NCI-H1048 (cell line): ENCODE measurements at places on chromosomes 5 and 9.

GRCh38 chr9:111305914-111306313 is 24.1 kb downstream of the OR2K2 start:
- DNase-seq: no peak

- no peak for DNase-seq
Observed at GRCh38 chr5:151497391-151498002, 50.1 kb downstream of the SLC36A1 start.

DNA sequence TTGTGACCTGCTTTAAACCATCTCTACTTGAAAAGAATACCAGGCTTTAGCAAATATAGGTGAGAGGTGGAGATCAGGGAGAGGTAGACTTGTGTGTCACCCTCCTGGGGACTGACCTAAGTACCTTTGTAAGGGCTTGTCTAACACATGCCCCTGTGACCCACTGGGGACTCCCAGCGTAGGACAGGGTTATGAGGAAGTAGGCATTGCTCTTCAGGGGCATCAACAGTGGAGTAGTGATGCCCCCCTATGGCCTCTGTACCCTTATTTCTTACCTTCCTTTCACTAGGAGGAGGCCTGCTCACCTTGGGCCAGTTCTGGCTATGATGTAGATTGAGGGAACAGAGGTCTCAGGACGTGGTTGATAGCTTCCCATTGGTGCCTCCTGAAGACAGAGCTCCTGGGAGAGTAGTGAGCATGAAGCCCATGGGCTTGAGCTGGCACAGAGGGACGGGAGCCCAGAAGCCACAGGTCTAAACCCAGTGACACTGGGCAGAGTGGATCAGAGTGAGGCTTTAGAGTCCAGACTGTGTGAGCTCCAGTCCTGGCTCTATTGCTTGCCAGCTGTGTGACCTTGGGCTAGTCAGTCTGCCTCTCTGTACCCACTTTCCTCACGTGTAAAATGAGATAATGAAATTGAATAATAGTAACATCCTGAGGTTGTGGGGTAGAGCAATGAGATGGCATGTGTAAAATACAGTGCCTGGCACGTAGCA is 191.7 kb downstream of the AOPEP start:
- no peak for DNase-seq

- no peak for DNase-seq
Observed at GRCh38 chr9:97415146-97415545, 3.2 kb downstream of the TDRD7 start.

GRCh38 chr9:99341686-99342085 is 119.6 kb downstream of the SEC61B start:
- DNase-seq: no peak

GRCh38 chr5:174720612-174721529 is 3.5 kb upstream of the MSX2 start:
- DNase-seq: no peak

DNA sequence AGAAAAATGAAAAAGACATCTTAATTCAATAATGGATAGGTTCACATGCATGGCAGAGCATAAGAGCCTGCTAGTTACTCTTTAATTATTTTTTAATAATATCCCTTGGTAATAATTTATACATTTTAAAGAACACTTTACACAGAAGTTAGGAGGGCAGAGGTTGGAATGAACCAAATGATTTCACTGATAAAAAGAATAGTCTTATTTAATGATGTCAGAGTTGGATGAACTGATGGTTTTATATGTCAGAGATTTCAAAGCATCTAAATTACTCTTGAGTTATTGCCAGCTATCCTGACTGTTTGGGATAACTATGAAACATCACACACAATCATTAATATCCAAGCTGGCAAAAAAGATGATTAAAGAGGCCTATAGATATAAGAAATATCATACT is 244.8 kb downstream of the CSNK1G3 start:
- DNase-seq: no peak

GRCh38 chr5:106649031-106649430 is 1021.7 kb downstream of the EFNA5 start:
- DNase-seq: no peak

GRCh38 chr9:3857673-3858072 is 331.9 kb upstream of the RFX3 start:
- no peak for DNase-seq

GRCh38 chr5:74543162-74543995 is 97.1 kb downstream of the ENC1 start:
- peak; percentile 66 for DNase-seq

DNA sequence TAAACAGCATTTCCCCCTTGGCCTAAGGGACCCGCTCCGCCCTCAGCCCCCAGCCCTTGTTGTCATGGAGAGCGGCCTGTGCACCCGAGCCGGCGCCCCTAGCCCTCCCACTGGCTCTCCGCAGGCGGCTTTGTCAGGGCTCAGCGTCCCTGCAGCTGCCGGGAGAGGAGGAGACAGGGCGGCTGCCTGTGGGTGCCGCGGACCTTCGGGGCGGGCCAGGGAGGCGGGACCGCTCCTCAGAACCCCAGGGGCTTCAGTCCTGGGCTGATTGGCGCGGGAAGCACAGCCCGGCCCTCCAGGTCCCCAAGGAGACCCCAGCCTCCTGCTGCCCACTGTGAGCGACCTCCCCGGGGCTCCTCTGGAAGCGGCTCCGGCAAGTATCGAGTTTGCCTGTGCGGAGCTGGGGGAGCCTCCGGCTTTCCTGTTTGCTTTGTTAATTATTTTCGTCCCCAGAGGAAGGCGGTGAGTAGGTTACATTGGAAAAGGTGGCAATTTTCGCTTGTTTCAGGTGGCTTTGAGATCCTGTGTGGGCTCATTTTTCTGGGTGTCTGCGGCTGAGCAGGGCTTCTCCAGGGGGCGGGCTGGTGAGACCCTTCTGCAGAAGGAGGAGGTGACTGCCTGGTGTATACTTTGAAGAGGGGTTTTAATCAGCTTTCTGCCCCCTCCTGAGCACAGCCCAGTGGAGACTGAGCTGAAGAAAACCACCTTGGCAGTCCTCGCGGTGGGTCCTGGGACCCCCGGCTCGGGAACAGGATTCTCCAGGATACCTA is at the start of gene FGD3:
TSS of gene FGD3 (plus strand) at position 256 of the 770 bp plus-strand sequence. CDS start 28,734 bp downstream, outside the sequence.
- no peak for DNase-seq

GRCh38 chr9:81898851-81899250 is 29.4 kb upstream of the SPATA31D4 start:
- no peak for DNase-seq

DNA sequence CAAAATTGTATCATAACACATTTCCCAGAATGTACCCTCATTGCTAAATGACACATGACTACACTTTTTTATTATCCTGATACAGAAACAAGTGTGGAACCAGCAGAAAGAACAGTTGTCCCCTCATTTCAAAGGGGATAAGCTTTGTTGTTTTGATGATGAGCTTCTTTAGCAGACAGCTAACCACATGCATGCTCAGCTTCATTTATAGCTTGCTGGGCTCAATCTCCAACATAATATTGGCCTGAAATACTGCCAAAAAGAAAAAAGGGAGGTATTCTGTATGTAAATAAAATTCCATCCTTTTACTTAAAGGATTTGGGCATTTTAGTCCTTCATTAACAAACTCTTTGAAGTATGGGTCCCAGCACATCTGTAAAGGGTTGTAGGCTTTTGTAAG is 120.4 kb downstream of the SPATA31D1 start:
- no peak for DNase-seq

GRCh38 chr5:177601577-177602457 is 1.9 kb downstream of the B4GALT7 start:
- no peak for DNase-seq

GRCh38 chr5:178223196-178223773 is 9.3 kb downstream of the PHYKPL start:
- DNase-seq: no peak

DNA sequence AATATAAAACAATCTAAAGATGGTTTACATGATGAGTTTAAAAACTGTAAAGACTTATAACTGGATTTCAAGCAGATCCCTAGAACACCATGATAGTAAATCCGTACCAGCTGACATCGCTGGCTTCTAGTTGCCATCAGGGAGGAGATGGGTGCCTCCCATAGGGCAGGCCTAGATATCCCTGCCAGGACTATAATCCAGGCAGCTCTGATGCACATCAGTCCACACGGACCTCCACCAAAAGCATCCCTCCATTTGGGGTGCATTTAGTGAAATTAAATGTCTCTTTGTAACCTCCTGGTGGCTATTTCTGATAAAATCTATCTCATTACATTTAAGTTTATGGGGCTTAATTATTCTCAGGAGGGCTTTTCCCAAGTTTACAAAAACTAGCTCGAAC is 45.8 kb downstream of the RETREG1 start:
- no peak for DNase-seq

- no peak for DNase-seq
Observed at GRCh38 chr9:70479880-70480291, 65.4 kb upstream of the KLF9 start.

- no peak for DNase-seq
Observed at GRCh38 chr5:55600086-55600485, 65.3 kb upstream of the PLPP1 start.

DNA sequence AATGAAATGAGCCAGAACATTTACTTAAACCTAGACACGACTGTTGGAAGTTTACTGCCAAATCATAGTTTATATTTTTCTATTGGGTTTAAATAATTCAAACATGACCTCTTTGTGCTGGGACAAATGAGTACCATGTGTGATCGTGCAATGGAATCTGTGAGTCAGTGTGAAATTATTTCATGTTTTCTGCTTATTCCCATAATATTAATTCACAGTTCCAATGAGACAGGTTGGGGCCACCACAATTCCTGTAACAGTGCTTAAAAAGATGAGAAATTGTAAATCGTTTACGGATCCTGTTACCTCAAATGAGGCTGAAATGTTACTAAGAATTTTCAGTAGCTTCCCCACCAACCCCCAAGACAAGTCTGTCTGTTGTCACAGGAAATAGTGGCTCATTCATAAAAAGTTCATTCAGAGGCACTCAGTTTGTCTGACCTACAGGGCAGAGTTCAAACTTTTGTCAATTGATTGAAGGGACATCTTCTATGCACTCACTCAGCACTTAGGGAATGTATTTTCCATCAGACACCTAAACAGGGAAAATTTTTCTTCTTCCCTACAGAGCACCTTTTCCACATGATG is 563.9 kb upstream of the ADAMTS16 start:
- no peak for DNase-seq

- DNase-seq: no peak
Observed at GRCh38 chr5:58365791-58366190, 94.1 kb downstream of the PLK2 start.

GRCh38 chr5:141639357-141640050 is 2.7 kb downstream of the RELL2 start:
- no peak for DNase-seq

DNA sequence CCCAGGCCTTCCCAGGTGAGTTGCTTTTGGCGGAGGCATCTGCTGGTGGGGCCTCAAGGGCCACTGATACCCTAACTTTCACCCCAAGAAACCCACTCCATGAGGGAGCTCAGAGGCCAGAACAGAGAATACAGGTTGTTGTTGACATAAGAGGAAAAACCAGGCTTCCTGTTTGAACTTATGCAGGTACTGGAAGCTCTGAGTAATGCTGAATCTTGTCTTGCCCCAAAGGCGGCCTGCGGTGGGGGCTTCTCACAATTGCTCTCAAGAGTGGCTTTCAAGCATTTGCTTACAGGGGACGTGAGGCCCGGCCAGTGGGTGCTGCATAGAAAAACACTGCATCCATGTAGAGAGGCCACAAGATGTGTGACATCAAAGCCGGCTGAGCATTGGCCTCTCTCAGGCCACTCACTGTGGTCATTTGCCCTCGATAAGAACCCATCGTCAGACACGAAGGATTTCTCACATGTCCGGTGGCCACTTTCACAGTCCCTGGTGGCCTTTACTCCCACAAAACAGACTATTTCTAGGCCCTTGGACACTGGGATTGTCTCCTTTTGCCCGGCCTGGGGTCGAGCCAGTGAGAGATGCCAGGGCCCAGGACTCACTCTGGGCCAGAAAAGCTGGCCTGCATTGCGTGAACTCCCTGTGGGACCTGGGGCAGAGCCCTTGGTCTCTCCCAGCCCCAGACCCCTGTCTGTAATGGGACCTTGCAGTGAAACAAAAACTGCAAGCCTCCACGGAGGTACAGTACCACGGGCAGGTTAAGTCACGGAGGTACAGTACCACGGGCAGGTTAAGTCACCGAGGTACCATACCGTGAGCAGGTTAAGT is 34.5 kb upstream of the TCF7 start:
- no peak for DNase-seq
